ENCODE measurements at places on chromosomes 12 and 14. TPM values are rescaled to one million over a fixed set of nuclear protein-coding genes. Genes with fewer than 3 reads are reported as not detected.

EIF2B2 gene
- total RNA-seq, result 38.7 TPM

RFX4 gene
- total RNA-seq, result 0.09 TPM

HCAR3 gene
- 2.1 TPM for total RNA-seq

ELK3 gene
- 55.1 TPM for total RNA-seq

EPYC gene
- total RNA-seq, result not detected

ERG28 gene
- total RNA-seq, result 44.5 TPM

RTL1 gene
- total RNA-seq, result not detected

KSR2 gene
- total RNA-seq, result 1.4 TPM

C12orf56 gene
- total RNA-seq, result not detected

DNA sequence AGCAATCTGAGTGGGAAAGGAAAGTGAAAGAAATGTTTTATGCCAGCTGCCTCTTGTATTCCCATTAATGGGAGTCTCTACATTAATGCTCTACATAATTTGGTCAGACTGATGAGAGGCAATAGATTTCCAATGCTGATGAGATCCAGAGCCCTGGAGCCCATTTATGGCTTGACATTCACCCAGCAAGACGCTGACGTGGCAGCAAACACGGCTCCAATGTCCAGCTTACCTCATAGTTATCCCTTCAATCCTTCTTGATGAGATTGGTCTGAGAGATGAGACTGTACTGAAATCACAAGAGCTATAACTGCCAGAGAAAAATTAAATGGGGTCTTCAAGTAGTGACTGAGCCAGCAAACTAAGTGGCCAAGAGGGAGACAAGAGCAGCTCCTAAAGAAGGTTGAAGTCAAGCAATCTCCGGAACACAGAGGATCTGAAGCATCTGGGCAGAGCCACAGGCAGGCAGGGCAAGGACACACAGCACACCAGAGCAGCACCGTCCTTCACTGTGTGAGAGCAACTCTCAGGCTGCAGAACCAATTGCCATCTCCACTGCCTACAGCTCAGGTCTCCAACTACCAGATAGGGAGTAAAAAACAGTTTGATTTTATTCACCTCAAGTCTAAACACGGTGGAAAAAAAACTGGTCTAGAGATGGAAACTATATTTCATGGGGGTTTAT is 7.3 kb upstream of the MYO1A start:
- DNase-seq, result no peak

DNA sequence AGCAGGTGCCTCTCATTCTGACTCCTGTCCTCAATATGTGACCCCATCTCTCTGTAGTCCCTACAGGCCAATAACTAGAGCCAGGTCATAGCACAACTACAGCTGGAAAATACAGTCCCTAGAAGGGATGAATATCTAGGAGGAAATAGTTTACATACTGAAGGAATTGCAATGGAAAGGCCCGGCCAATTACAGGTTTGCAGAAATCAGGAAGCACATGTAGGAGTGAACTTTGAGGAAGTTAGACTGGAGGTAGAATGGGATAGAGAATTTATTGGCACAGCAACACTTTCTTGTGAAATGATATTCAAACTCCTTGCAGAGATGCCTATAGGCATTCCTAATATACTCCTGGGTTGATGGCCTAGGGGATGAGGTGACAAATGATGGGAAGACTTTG is 257.3 kb downstream of the GRIN2B start:
- DNase-seq, result no peak

GRCh38 chr12:101781834-101782233 is 42.6 kb upstream of the SYCP3 start:
- no peak for DNase-seq

GRCh38 chr12:14303661-14304155 is 61.8 kb upstream of the ATF7IP start:
- DNase-seq, result no peak

DNA sequence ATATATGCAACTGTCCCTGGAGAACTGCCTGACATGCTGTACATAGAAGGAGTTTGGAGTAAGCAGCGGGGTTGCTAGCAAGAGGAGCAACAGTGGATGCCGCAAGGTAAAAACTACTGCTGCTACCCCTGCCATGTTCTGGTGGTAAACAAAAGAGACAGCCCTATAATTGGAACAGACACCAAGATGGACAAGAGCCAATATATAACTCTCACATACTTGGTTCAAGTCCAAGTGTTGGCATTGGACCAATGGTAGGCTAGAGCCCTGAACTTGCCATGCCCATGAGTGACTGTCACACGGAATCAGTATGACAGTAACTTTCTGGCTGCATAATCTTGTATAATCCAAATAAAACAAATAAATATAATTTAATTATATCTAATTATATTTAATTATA is 13.7 kb downstream of the ATXN7L3B start:
- DNase-seq, result no peak

DNA sequence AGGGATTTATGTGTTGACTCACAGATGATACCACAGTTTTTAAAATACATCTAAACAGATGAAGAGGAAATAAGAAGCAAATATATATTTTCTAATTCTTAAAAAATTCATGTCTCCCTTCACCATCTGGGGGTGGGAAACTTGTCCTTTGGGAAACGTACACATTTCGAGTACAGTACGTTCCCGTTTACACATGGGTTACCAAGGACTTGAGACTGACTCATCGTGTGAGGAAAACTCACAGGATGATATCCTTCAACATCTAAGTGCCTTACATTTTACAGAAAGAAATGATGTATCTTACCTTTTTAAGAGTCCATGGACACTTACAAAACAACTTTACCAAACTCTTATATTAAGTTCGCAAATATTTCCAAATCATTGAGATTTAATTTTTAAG is 16.0 kb upstream of the FBLN5 start:
- no peak for DNase-seq

- no peak for DNase-seq
Measured at GRCh38 chr12:131436922-131437705, 273.8 kb upstream of the SFSWAP start.

DNA sequence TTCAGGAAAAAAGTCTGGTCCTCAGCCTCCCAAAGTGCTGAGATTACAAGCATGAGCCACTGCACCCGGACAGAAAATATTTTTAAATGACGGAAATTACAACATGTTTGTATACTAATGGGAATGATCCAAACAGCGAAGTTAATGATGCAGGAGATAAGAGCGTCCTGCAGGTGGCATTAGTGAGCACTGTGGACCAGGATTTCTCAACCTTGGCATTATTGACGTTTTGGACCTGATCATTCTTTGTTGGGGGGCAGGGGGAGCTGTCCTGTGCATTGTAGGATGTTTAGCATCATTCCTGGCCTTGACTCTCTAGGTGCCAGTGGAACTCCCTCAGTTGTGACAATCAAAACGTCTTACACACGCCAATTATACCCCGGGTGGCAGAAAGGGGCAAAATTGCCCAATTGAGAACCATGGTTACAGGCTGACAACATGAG is 34.1 kb downstream of the SCFD1 start:
- no peak for DNase-seq

DNA sequence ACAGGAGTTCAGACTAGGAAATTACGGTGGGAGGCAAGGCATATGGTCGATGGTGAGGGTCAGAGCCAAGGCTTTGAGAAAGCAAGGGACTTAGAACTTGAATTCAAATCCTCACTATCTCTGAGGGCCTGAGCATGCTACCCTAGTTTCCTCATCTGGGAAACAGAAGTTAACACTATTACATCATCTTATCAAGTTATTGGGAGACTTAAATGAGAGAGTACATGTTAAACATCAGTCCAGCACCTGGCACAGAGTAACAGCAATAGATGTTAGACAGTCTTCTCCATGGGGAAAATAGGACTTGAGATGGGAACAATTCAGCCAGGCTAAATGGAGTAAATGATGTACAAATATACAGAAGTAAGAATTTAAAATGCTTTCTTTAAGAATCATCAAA is 38.5 kb downstream of the SLC38A1 start:
- DNase-seq, result no peak
